ENCODE measurements at places on chromosomes 4 and X.
A peak's percentile ranks its signal among the peaks of the same experiment; 100 is the strongest.

DNA sequence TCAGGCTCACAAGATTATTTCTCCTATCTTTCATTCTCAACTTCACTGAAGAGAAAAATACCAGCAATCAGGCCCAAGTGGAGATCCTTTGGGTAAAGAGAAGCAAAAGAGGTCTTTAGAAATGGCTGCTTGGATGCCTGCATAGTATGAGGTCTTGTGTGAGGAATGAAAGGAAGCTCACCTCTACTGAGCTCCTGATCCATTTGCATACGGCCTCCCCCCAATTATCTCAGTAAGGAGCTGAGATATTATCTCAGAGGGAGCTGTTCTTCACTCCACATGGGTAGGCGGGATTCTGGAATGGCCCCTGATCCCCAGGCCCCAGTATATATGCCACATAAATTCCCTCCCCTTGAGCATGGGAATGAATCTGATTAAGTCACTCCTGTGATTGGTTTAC is 75.8 kb downstream of the EVC2 start:
- no peak overlapping the region for H3K4me3 ChIP-seq
- H3K27me3 ChIP-seq, result no peaks in the 10 kb centered on the region
- peaks cover 5% of the 10 kb centered on the region for H3K36me3 ChIP-seq
- no peak for DNase-seq

DNA sequence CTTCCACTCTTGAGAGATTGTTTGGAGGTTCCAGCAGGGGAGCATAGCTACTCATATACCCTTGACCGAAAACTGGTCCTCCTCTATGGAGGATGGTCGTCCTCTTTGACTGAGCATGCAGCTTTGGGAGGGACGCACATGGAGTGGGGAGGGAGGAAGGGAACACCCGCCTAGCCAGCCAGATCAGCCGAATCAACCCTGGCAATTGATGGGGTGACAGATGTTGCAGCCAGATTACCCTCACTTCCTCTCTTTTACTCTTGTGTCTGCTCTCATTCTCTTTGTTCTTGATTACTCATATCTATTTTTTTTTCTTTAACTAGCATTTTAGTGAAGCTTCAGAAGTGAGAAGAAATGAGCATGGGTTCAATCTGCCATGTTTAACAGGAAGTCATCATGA is 19.6 kb downstream of the MGST2 start:
- no peak overlapping the region for H3K4me3 ChIP-seq
- no peak for DNase-seq
- H3K27me3 ChIP-seq, result no peaks in the 10 kb centered on the region
- peaks cover 17% of the 10 kb centered on the region for H3K36me3 ChIP-seq
- H3K27ac ChIP-seq, result no peak overlapping the region

DNA sequence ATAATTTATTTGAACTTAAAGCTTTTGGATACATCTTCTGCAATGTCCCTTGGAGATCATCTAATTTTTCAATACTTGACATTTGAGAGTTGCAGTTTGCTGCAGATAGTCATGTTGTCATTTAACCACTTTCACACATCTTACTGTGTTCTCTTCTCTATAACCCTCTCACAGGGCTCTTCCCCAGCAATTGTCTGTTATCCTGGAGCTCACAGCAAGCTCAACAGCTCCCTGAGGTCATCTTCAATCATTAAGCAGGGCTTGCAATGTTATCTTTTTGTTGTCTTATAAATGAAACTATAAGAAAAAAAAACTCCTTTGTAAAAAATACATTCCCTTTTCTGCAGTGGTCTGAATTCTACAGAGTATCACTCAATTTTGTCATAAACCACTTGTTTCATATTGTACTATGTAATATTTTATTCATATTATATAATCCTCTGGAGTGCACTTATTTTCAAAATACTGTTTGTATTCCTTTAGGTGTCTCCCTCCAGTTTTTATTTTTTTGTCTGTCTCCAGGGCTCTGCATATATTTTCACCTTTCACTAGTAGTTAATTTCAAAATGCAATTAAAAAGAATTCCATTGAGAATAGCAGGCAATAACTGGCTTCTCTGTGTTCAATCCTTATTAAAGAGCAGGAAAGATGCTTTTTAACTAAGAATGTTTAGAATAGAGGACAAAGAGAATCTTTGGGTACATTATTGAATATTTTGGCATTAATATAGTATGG is 106.3 kb upstream of the ARSJ start:
- no peaks in the 10 kb centered on the region for H3K27me3 ChIP-seq
- DNase-seq, result no peak
- H3K27ac ChIP-seq, result no peak overlapping the region

- no peaks in the 10 kb centered on the region for H3K27me3 ChIP-seq
- H3K27ac ChIP-seq, result no peak overlapping the region
- no peaks in the 10 kb centered on the region for H3K36me3 ChIP-seq
- no peak overlapping the region for H3K4me3 ChIP-seq
- no peak for DNase-seq
Measured at GRCh38 chr4:20626326-20627005, 73.8 kb upstream of the PACRGL start.

- no peak overlapping the region for H3K27ac ChIP-seq
- no peak for DNase-seq
- H3K27me3 ChIP-seq, result no peaks in the 10 kb centered on the region
- H3K36me3 ChIP-seq, result no peaks in the 10 kb centered on the region
- no peaks in the 10 kb centered on the region for H3K4me1 ChIP-seq
Measured at GRCh38 chr4:148653681-148654080, 211.5 kb upstream of the NR3C2 start.

DNA sequence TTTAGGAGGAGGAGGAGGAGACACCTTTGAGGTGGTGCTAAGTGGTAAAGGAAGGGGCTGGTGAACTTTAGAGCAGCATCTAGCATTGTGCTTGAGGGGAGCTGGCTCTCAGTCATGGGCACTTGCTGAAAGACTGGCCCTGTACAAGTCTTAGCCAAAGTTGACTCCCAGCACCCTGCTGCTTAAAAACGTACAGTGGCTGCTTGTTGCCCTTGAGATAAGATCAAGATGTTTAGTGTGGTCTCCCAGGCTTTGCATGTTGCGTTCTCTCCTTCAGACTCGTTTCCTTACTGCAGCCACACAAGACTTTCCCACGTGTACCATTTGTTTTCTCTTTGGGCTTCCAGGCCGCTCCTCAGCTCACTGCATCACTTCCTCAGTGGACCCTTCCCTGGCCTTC is 1.8 kb downstream of the MED28 start:
- H3K4me3 ChIP-seq, result peak overlapping the region; percentile 86
- no peak overlapping the region for H3K27ac ChIP-seq
- H3K36me3 ChIP-seq, result peaks cover 33% of the 10 kb centered on the region
- no peaks in the 10 kb centered on the region for H3K27me3 ChIP-seq

- no peaks in the 10 kb centered on the region for H3K36me3 ChIP-seq
- DNase-seq, result peak; percentile 32
- H3K27ac ChIP-seq, result no peak overlapping the region
- H3K4me1 ChIP-seq, result no peaks in the 10 kb centered on the region
- peaks cover 88% of the 10 kb centered on the region for H3K27me3 ChIP-seq
- no peak overlapping the region for H3K4me3 ChIP-seq
Measured at GRCh38 chrX:635428-636090, 5.0 kb downstream of the SHOX start.

GRCh38 chr4:120304801-120305200 is 238.2 kb upstream of the MAD2L1 start:
- no peaks in the 10 kb centered on the region for H3K27me3 ChIP-seq
- no peak overlapping the region for H3K4me3 ChIP-seq
- no peak for DNase-seq

All from spleen (tissue), 13 donors.